ENCODE measurements at places on chromosomes 1 and 21.

DNA sequence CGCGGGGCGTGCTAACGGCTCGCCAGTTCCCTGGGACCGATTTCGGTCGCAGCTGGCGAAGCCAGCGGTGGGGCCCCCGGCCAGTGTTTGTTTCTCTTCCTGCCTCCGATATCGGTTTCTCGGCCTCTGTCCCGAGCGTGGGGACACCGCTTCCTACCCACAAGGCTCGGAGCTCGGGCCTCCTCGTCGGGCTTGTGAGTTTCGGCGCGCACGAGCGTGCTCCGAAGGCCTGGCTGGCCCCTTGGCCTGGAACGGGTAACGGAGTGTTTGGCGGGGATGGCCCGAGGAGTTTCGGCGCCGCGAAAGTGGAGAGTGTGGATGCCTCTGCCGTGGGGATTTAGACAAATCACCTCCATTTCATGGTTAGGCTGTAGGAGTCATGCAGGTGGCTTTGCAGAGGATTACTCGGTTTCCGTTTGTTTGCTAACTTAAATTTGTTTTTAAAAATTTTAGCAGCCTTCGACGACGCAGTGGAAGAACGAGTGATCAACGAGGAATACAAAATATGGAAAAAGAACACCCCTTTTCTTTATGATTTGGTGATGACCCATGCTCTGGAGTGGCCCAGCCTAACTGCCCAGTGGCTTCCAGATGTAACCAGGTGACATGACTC lies 559 bp downstream of the RBBP4 start:
- DNase-seq: no peak

GRCh38 chr1:180365039-180365438 lies 135.0 kb downstream of the LHX4 start:
- no peak for DNase-seq

GRCh38 chr21:44764319-44765230 lies 37.0 kb downstream of the UBE2G2 start:
- no peak for DNase-seq

- DNase-seq: no peak
These were observed 44.0 kb downstream of the EDN2 start for GRCh38 chr1:41440321-41441085.

GRCh38 chr21:34695434-34695833 lies 26.6 kb downstream of the CLIC6 start:
- DNase-seq: no peak

GRCh38 chr1:243255791-243256512 lies at the start of gene SDCCAG8:
TSS of gene SDCCAG8 (plus strand) at chr1:243256041. CDS start at chr1:243256174, 133 bp downstream.
- peak; percentile 100 for DNase-seq

DNA sequence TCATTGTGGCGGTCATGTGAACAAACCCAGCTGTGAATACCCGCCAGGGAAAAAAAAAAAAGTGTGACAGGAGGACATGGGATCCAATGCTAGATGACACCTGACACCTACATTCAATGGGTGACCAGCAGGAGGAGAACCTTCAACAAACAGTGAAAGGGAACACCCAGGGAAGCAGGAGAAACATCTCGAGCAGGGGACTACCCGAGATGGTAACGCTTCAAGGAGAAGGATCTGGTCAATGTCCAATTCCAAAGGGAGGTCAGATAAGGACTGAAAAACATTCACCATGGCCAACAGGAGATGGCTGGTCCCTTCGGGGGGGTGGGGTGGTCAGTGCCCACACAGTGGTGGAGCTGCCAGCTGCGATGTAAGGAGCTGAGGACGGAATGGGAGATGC lies 46.3 kb downstream of the PTPN14 start:
- DNase-seq: no peak

DNA sequence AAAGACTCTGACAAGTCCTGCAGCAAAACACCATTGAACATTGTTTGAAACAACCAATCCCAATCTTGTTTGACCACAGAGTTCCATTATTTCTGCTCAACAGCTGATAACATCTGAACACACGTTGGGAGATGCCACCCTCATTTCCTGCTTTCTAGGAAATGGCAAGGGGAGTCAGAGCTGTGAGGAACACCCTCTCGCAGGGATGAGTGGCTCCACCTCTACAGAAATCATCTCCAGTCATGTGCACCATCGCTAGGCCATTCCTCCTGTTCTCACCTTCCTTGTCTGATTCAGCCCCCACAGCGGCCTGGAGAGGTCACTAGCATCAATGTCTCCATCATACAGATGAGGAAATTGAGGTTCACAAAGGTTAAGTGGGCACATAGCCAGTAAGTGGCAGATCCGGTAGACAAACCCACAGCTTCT lies 22.4 kb upstream of the RUNX3 start:
- no peak for DNase-seq

- DNase-seq: no peak
These were observed 14.2 kb upstream of the CYP4B1 start for GRCh38 chr1:46784666-46785065.

DNA sequence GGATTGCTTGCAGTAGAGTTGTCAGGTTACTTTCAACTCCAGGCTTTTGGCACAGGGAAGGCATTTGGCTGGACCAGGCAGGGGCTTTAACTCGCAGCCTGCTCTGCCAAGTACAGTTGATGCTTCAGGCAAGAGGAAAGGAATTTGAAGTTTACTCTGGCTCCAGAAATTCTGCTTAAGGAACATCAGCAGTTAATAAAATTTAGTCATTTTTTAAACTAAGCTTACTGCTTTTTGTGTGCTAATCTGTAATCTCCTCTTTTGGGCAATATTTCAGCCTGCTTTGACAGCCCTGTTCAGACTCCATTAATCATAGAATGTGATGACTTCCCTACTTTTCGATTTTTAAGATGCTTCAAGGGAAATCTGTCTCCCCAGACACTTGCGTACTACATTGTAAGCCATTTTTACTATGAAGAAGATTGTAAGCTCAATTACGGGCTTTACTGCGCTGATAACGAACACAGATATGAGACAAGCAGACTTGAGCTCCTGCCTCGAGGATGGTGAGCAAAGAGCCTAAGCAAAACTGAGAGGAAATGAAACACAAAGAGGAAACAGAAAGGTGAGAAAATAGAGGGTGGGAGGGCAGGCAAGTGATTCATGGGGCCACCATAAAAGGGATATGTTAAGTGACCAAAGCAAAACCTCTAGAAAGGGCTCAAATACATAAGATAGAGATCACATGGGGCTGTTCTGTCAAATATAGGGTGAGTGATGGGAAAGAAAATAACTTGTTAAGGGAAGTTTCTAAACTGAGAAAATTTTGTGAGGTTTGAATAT lies 76.6 kb upstream of the VAV3 start:
- DNase-seq: peak; percentile 22

GRCh38 chr1:12532405-12533315 lies 85.3 kb downstream of the DHRS3 start:
- no peak for DNase-seq

- no peak for DNase-seq
These were observed 31.4 kb upstream of the WASF2 start for GRCh38 chr1:27521336-27521831.

DNA sequence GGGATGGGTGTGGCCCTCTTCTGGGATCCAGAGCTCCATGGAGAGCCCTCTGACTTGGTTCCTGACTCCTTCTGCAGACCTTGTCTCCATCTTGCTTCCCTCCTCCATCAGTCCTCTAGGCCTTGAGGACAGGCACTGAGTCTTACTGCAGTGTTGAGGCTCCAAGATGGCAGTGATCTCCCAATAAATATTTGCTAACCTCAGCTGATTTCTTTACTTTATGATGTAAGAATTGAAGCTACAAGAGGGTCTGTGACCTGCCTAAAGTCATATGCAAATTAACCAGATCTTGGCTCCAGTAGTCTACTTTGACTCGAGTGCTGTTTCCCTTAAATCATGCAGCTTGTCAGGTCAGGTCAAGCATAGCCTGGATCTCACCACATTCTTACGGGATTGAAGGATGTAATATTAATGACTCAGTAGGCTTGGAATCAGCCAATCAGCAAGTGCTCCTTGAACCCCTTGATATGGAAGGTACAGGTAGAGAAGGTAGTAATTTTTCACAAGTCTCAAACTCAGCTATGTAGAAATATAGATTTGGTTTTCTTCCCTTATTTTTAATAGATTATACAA lies 93.0 kb downstream of the CLIC6 start:
- DNase-seq: peak; percentile 48

GRCh38 chr1:64516301-64516700 lies 46.4 kb downstream of the CACHD1 start:
- DNase-seq: no peak

- DNase-seq: no peak
These were observed 1.7 kb downstream of the C1QB start for GRCh38 chr1:22654692-22655091.

- peak; percentile 52 for DNase-seq
These were observed 73.2 kb upstream of the TRAPPC10 start for GRCh38 chr21:43938751-43939442.

DNA sequence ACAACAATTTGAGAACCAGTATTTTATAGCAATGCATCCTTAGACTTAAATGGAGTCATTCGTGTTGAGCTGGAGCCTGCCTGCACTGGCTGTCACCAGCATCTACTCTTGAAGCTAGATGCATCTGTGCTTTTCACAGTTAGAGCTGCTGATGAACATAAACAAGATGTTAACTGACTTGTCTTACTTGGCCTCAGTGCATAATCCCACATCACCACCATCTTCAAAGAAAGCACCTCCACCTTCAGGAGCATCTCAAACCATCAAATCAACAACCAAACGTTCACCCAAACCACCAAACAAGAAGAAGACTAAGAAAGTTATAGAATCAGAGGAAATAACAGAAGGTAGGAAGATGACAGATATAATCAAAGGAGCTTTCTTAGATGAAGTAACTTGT lies 71.1 kb downstream of the TPR start:
- no peak for DNase-seq

- DNase-seq: no peak
These were observed 102.2 kb upstream of the HAO2 start for GRCh38 chr1:119266386-119266785.

GRCh38 chr1:205144751-205145150 lies 23.0 kb upstream of the RBBP5 start:
- DNase-seq: peak; percentile 78

- peak; percentile 80 for DNase-seq
These were observed 59.8 kb downstream of the CAPN2 start for GRCh38 chr1:223771814-223772770.

- no peak for DNase-seq
These were observed 28.4 kb upstream of the NFIA start for GRCh38 chr1:61053712-61054600.

GRCh38 chr21:45512626-45513002 lies 29.6 kb downstream of the SLC19A1 start:
- DNase-seq: no peak

DNA sequence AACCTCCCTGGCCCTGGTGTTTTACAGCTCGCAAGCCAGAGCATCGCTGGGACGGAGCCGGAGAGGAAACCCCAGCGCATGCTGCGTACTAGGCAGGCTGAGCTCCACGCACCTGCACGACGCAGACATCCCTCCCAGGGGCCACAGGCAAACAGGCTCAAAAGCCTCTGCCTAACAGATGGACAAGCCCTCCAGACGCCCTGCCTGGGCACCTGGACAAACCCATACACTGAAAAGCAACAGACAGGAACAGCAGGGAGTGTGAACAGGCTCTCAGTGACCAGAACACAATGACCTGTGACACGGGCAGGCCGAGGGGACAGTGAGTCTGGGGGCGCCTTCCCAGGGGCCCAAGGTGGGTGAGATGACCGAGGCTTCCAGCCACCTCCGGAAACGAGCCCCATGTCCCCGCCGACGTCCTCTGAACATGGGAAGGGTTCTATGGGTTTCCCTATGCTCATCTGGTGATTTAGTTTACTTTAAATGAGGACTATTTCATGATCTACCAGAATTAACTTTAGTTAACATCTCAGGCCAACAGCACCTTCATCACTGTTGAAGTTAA lies 40.3 kb downstream of the NPHP4 start:
- DNase-seq: no peak

DNA sequence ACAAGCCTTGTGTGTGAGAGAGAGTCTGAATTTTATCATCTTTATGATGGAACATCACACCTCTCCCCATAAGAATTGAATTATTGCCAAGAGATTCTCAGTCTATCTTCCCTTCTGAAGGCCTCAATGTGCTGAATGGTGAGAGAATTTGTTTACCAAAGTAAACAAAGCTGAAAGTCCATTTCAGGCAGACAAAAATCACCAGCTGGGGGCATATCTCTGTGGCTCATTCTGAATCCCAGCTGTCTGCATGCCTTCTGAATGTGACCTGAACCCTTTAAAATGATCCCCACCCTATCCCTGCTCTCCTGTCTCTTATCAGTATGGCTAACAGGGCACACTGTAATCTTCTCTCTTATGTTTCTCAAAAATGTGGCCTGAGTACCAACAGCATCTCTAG lies 99.1 kb upstream of the CAMK1G start:
- no peak for DNase-seq

GRCh38 chr1:195082183-195082582 lies 1526.1 kb downstream of the KCNT2 start:
- DNase-seq: peak; percentile 31

All from fibroblast of upper back skin (primary cell).